Stimulated activated CD4-positive, alpha-beta T cell treated with anti-CD3 and anti-CD28 coated beads, Interleukin-12 subunit alpha, Interleukin-12 subunit beta, amount 100 ng/mL, for 24 hours (primary cell): ENCODE measurements at places on chromosomes 7 and 10.
A peak's percentile ranks its signal among the peaks of the same experiment; 100 is the strongest.

DNA sequence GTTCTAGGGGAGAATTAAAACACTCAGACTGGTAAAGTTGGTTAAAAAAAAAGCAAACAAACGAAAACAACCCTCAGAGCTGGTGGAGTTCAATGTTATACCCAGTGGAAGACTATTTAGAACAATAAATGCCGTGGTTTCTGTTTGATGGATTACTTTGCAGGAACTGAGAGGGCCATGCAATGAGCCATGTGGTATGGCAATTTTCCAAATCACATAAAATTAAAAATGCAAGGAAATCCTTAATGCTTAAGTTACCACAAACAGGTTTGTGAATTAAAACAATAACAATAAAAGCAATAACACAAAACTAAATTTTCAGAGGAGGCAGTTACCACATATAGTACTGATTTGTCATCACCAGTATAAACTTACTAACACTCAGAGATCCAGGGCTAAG, 96.9 kb downstream of the RTKN2 start:
- no peak for DNase-seq

- DNase-seq, result no peak
Observed at GRCh38 chr10:24339387-24339786, 130.4 kb downstream of the KIAA1217 start.

- DNase-seq, result no peak
Observed at GRCh38 chr10:131168238-131168875, 143.2 kb downstream of the TCERG1L start.

- no peak for DNase-seq
Observed at GRCh38 chr7:26657686-26658388, 206.6 kb downstream of the SKAP2 start.

GRCh38 chr10:2464483-2464882, 602.9 kb upstream of the PFKP start:
- no peak for DNase-seq

- no peak for DNase-seq
Observed at GRCh38 chr10:65618126-65618525, 1307.7 kb upstream of the LRRTM3 start.

DNA sequence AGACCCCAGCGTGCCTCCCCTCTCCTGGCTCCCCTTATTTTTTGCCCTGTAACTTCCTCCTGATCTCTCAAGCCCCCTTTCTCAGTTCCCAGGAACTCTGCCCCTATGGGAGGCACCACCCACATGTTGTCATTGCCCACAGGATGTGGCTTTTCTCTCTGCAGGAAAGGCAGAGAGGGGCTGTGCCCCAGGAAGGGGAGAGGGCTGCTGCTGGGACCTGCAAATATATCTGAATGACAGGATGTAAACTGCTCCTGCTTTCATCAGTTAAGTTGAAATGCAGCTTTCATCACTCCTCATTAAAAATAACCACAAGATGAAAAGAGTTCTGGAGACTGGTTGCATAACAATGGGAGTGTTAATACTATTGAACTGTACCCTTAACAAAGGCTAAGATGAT, 103.3 kb downstream of the CLEC2L start:
- no peak for DNase-seq

DNA sequence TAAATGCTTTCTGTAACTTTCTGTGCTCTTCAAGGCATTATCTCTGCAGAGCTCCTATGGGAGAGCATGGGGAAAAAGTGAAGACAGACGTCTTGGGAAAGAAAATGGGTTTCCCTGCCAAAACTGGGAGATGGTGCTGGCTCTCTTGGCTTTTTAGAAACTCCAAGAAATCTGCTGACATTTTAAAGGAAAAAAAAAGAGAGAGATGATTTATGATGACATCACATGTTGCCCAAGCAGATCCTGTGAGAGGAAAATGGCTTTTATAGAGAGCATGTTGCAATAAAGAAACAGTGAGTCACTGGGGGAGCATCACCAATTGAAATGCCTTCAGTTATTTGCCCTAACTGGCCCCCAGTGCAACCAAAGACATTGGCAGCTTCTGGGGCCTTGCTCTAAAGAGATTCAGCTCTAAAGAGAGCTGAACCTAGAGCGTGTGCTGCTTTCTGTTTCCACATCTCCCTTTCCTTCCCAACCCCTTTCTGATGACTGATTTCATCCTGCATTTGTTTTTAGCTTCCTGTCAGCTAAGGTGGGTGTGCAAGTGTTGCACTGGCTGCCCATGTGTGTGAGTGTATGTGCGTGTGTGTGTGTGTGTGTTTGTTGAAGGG, 37.7 kb downstream of the LRMDA start:
- DNase-seq, result no peak

GRCh38 chr10:24503461-24504320, 220.0 kb downstream of the ARHGAP21 start:
- peak; percentile 33 for DNase-seq

GRCh38 chr7:134875867-134876266, 96.4 kb downstream of the CALD1 start:
- DNase-seq, result no peak

DNA sequence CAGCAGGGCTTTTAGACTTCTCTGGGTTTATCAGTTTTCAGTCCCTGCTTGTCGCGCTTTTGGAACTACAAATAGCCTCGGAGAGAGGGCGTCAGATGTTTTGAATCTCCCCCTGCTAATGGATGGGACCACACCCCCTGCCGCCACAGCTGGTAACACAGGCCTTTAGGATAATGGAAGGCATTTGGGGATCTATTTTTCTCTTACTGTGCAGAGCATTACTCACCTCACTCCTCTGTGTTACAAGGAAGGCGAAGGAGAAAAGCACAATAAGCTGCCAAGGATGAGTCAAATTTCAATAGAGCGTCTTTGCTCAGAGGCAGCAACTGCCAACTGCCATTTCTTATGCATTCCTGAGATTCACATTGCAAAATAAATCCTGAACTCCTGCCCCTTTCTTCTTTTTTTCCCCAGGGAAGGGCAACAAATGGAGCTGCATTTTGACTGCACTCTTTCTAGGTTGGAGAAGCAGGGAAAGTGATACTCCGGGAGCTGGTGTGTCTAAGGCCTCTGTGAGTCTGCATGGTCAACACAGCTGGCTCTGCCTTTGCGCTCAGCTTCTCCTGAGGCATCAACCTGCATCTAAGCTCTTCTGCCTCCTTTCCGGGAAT, 31.5 kb upstream of the SMNDC1 start:
- no peak for DNase-seq

DNA sequence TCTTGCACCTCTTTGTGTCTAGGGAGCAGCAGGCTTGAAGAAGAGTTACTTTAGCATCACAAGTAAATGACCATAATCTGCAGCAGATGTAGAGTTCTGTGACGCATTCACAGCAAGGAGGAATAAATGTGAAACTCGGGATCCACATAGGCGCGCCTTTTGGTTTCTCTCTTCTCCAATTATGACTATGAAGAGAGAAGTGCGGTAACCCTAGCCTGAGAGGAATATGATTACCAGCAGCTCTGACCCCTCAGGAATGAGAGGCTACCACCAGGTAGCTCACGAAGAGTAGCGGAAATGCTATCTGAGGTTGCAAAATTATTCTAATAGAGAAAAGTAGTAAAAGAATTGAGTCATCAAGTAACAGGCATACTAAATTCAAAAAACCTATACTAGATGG, 25.2 kb upstream of the DMTF1 start:
- no peak for DNase-seq

DNA sequence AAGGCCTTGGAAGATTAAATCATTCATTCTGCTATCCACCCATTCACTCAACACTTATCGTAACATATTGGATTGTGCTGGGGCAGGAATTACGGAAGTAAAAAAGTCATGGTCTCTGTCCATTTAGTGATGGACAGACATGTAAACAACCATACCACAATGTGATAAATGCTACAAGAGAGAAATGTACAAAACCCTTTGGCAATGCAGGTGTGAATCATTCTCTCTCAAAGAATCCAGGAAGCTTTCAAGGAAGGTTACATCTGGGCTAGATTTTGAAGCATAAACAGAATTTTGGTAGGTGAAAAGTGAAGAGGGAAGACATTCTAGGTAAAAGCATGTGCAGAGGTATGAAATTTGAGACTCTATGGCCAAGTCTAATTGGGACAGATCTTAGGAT, 61.7 kb upstream of the KCNIP2 start:
- DNase-seq, result no peak

DNA sequence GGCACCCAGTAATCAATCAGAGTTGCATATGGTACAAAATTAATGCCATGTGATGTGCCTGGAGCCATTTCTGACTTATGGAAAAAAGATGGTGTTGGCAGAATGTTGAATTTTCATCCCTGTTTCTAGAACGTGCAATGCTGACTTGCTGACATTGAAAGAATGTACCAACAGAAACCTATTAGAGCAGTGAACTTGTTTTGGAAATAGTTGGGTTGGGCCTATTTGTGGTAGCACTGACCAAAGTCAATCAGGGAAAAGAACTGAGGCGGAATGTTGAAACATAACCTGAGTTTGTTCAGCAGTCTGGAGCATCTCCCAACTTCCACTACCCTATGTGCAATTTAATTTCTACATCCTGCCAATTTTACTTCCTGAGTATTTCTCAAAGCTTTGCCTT, 11.7 kb upstream of the KIAA1217 start:
- no peak for DNase-seq

GRCh38 chr7:127948930-127949329, 82.3 kb downstream of the LRRC4 start:
- DNase-seq, result no peak

DNA sequence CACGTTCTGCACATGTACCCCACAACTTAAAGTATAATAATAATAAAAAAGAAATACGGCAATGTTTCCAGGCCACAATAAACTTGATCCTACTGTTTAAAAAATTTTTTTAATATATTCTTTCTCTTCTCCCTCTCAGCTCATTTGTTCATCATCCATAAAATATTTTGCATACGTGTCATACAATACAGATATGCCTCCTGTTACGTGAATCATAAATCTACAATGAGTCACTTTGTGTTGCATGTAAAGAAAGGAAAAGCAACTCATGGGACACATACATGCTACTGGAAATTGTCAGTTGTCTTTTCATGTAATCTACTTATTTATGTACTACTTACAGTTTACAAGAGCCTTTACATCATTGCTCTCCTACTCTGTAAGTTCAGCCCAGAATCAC, 1.1 kb upstream of the TECTB start:
- DNase-seq, result no peak

GRCh38 chr7:72152161-72153131, 259.7 kb downstream of the CALN1 start:
- no peak for DNase-seq

- no peak for DNase-seq
Observed at GRCh38 chr7:55520426-55521140, 51.7 kb downstream of the VOPP1 start.

DNA sequence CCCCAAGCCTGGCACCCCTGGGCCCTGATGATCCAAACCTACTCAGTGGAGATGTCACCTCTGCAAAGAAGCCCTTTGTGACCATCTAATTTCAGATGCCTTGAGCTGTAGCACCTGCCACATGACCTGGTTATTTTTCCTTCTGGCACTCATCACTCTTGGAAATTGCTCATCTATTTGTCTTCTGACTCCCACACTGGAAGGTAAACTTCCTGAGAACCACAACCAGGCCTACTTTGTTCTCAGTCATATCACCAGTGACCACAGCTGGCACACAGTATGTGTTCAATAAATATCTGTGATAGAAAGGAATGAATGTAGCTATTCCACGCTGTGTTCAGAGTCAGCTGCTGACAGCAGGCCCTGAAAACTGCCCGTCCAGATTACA, 97.1 kb downstream of the SH3PXD2A start:
- DNase-seq, result no peak

DNA sequence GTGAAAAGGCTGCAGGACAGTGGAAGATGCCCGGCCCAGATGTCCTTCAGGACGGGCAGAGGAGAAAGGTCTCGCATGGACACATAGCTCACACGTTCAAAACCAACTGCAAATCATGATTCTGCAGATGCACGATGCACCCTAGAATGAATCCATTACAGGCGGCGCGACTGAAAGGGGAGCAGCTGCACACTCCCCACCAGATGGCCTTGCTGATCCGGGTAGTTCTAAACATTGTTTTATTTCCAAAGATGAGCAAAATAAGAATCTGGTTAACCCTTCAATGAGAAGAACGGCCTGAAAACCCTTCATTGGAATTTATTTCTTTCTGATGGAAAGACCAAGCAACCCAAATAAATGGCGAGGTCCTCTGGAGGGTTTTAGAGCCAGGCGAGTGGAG, 33.8 kb downstream of the CHST15 start:
- DNase-seq, result no peak

DNA sequence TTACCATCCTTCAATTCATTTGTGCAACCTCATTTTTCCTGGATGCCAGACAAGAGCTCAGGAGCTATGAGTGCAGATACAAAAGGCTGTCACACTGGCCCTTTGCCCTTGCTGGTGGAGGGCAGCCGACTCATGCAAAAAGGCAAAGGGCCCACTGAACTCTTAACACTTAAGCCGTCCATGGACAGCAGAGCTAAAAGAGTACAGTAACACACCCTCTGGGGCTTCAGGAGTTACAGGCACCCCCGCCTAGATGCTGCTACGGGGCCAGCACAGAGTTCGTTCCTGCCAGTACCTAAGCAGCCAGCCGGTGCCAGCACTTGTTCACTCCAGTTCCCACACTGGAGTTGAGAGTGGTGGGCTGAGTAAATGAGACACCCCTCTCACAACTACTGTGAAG, 69.9 kb upstream of the MRLN start:
- no peak for DNase-seq

- DNase-seq, result no peak
Observed at GRCh38 chr10:77844713-77845445, 81.7 kb downstream of the DLG5 start.

DNA sequence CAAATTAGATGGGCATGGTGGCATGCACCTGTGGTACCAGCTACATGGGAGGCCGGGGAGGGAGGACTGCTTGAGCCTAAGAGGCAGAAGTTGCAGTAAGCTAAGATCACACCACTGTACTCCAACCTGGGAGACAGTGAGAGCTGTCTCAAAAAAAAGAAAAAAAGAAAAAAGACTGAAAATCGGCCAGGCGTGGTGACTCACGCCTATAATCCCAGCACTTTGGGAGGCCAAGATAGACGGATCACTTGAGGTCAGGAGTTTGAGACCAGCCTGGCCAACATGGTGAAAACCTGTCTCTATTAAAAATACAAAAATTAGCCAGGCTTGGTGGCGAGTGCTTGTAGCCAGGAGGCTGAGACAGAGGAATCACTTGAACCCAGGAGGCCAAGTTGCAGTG, 11.9 kb downstream of the RNF216 start:
- DNase-seq, result no peak

DNA sequence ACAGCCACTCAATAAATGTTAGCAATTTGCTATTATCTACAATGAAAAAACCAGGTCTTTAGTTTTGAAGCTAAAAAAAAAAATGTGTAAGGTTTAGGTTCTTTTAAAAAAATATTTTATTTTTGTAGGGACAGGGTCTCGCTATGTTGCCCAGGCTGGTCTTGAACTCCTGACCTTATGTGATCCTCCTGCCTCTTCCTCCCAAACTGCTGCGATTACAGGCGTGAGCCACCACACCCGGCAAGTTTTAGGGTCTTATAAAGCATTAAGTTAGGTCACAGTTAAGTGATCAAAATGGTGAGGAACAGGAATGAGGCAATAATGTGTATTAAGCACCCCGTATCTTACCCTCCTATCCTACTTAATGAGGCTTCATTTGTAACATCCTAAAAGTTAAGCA, 774 bp downstream of the SEM1 start:
- DNase-seq, result no peak
